Neuronal stem cell (in vitro differentiated cells): ENCODE measurements at places on chromosomes 16 and 17.

GRCh38 chr17:79192503-79193351, 118.1 kb downstream of the ENGASE start:
- peak; percentile 80 for DNase-seq

DNA sequence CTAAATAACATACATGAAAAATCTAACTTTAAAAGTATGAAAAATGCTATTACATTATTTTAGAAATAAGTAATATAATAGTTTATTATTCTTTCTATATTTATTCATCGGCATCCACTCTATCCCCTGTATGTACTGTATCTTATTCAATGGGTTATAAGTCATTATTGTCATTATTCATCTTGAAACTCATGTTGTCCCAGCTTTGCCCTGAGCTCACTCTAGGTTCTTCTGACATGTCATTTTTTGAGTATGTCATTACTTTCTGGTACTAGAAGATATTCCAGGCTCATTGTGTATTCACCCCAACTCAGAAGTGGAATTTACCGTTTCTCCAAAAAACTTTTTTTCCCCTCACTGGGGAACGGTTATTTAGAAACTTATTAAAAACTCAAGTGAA, 53.0 kb upstream of the MNT start:
- no peak for DNase-seq

DNA sequence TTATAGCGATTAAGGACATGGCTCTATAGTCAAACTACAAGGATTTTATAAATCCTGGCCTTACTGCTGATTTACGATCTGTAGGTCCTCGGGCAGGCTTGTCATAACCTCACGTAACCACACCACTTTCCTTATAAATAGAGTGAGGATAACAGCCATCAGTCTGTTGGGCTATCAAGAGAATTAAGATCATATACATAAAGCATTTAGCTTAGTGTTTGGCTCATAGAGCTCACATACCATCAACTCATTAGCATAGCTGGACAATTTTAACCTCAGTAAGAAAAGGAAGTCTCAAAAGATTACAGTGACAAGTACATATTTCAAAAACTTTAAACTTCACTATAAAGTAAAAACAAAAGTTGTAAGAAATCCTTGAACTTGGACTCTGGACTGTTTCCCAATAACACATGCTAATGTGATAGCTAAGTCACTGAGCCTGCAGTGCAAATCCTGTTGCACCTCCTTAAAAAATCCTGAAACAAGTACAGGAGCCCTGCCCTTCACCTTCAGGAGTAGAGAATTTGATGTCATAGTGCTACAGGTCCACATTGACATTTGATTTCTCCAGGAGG, 20.8 kb upstream of the CLEC3A start:
- no peak for DNase-seq

DNA sequence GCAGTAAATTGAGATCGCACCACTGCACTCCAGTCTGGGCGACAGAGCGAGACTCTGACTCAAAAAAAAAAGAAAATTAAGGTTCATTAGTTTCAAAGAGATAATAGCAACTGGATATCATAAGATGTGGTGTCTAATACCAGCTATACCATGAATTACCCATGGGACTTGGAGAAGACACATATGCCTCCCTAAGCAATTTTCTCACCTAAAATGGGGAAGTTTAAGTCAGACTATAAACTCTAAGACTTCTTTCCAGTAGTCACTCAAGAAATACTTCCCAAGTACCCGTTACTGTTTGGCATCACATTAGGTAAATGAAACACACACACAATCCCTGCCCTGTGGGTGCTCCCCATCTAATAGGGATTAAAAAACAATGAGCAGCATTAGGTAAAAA, 22.6 kb downstream of the SMURF2 start:
- DNase-seq = no peak

DNA sequence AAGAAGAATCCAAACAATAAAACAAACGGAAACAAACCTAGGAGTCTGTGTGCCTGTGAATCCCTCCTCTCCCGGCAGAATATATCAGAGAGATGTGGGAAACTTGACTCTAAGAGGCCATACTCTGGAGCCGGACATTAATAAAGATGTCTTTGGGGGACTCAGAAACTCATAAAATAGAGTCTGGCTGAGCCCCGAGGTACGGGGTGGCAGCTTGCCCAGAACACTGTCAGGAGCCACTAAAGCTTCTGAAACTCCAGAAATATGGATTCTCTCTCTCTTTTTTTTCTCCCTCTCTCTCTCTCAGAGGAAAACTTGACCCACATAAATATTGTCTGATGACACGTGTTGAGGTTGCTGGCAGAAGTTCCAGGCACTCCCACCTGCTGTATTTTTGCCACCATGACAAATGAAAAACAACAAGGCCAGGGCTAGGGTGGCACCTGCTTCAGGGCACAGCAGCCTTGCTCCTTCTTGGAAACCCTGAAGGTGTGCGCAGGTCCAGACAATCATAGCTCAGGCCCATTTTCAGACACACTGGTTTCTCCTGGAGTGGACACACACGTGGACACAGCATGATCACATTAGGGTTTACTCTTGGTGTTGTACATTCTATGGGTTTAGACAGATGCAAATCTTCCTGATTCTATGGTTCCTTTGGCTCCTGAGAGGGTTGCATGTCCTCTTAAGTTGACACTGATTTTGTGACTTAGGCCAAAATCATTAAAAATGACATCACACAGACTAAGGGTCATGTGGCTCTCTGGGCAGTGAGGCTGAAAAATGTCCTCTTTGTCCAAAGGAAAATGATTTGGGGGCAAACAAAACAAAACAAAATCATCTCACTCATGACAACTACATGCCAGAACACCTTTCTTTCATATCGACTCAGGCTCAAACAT, 282.6 kb upstream of the IRX3 start:
- DNase-seq = no peak

GRCh38 chr16:53080345-53081031, 25.7 kb downstream of the CHD9 start:
- no peak for DNase-seq

- no peak for DNase-seq
Measured at GRCh38 chr16:79659344-79659743, 58.8 kb upstream of the MAF start.

GRCh38 chr16:1950559-1950958, 3.9 kb downstream of the RPL3L start:
- DNase-seq = no peak

DNA sequence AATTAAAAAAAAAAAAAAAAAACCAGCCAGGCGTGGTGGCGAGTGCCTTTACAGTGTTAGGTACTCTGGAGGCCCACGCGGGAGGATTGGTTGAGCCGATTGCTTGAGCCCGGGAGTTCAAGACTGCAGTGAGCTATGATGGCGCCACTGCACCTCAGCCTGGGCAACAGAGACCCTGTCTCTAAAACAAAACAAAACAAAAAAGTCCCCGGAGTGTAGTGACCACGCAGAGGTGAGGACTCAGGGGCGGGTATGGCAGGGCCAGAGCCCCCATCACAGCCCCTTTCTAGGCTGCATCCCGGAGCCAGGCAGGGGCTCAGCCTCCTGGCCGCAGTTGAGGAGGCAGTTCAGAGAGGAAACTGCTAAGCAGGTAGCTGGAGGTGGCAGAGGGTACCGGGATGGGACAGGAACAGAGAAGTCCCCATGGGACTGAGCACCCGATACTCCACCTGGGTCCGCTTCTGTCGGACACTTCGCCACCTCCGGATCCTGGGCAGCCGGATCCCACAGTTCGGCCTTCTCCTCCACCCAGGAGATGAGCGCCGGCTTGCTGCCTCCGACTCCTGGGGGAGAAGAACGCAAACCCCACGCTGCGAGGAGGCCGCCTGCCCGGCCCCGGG, 800 bp downstream of the ZNF747 start:
- no peak for DNase-seq

GRCh38 chr16:86346034-86346433, 164.3 kb upstream of the FOXF1 start:
- no peak for DNase-seq

GRCh38 chr17:29010129-29010528, 4.3 kb upstream of the SEZ6 start:
- DNase-seq = no peak

DNA sequence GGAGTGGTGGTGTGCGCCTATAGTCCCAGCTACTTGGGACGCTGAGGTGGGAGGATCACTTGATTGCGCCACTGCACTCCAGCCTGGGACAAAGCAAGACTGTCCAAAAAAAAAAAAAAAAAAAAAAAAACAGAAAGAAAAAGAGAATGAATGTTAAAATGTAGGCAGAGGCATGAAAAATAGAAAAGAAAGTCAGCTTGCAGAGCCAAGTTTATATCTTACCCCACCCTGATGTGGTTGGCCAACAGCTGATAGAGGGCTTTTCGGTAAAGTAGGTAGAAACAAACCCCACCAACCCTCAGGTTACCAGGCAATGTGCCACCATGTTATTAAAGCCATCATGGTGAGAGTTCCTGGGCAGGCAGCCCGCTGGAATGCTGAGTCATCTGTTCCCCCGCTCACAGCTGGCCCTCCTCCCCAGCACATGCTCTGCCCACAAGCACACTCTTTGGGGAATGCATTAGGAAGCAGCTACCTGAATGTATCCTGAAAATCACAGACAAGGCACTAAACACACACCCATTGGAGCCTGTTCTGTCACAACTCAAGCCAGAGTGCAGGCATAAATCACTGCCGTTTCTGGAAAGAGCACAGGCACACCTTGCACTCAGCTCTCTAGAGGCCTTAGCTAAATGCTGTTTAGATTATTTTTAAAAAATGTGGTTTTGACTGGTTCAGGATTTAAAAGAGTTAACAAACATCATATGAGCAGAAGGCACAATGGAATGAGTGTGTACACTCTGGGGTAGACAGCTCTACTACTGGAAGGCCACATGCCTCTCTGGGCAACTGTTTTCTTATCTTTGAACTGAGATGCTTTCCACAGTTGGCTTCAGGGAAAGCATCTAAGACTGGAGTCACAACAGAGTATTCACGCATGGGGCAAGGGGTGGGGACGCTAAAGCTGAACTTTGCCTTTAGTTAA, 128.5 kb downstream of the PARN start:
- DNase-seq = no peak

GRCh38 chr16:87463722-87464690, 28.8 kb downstream of the ZCCHC14 start:
- no peak for DNase-seq
